Retina (tissue), 1 donor: ENCODE measurements at places on chromosomes 11 and 22.

GRCh38 chr11:128598506-128599150 lies 11.3 kb upstream of the ETS1 start:
- DNase-seq, result no peak

DNA sequence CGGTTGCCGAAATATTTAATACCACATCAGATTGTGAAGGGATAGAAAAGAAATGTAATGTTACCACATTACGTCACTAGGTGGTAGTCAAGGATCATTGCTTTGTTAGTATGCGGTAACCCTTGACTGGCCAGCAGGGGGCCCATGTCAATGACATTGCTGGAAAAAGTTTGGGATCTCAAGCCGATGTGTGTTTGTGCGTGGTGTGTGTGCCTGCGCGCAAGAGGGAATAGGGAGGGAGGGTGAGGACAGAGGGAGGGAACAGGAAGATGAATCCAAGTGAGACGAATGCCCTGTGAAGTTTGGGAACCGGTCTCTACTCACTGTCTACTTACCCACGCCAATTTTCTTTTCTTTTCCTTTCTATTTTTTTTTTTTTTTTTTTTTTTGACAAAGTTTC lies 10.7 kb upstream of the MRGPRX2 start:
- peak; percentile 70 for DNase-seq

- DNase-seq, result no peak
Observed at GRCh38 chr11:64313491-64314145, 3.7 kb downstream of the TRMT112 start.

DNA sequence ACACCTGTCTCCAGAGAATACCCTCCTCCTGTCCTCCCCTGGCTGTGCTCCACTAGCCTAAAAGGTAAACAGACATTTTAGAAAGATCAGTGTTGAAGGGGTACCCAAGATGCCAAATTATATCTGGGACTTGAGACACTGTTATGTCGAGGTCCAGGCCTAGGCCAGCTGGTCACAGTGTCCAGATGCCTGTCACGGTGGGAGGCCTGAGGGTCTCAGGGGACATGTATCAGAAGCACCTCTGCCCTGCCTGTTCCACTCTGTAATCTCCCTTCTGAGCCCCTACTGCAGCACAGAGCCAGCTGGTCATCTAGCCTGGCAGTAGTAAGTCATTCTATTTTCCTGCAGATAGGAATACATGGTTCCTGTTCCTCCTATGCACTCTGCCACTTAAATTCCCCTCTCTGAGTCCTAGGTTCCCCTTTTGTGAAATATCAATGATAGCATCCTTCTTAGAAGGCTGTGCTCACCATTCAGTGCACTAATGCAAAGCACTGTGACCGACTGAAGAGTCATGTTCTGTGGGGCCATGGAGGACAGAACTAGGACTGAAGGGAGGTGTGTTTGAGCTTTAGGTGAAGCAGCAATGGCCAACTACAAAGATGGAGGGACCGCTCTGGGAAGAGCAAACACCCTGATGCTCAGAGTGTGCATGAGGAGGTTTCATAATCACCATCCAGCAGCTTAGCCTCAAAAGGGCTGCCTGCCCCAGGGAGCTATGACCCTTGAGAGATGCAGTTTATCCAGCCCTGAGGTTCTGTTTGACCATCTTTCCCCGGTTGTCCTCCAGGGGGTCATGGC lies 44.8 kb upstream of the TUB start:
- no peak for DNase-seq

DNA sequence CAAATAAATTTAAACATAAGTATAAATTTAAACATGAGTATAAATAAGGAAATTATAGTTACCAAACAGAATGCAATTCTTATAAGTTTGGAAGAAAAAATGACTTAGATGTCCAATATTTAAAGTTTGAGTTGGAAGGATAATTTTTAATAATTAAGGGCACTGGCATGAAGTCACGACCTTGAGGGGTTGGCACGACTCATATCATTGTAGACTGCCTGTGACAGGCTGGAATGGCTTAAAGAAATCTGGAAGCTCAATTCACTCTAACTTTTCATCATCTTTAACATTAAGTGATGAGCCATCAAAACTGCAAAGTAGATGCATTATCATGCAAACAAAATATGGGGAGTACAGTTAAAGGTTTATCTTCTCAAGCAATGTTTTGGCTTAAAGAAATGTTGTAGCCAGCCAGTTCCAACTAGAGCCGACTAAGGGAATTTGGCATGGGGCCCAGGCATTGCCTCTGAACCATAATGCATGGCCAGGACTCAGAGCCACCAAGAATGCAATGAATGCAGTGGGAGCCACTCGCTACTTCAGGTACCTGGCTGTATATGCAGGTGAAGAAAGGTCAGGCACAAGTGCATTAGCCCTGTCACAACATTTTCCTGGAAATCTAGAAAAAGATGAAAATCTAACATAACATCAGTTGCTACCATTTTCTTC lies 33.4 kb downstream of the PGR start:
- DNase-seq, result no peak

DNA sequence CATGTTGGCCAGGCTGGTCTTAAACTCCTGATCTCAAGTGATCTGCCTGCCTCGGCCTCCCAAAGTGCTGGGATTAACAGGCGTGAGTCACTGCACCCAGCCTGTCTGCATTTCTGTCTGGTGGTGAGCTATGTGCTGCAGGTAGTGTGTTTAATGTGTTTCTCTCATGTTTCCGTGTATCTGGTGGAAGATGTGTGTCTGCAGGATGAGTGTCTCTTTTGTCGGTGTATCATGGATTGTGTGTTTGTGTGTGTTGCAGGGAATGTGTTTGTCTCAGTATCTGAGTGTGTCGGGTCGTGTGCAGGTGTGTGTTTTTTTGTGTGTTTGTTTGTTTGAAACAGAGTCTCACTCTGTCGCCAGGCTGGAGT lies 16.1 kb downstream of the SCARF2 start:
- no peak for DNase-seq

GRCh38 chr11:45507916-45508315 lies 157.5 kb downstream of the CHST1 start:
- no peak for DNase-seq

DNA sequence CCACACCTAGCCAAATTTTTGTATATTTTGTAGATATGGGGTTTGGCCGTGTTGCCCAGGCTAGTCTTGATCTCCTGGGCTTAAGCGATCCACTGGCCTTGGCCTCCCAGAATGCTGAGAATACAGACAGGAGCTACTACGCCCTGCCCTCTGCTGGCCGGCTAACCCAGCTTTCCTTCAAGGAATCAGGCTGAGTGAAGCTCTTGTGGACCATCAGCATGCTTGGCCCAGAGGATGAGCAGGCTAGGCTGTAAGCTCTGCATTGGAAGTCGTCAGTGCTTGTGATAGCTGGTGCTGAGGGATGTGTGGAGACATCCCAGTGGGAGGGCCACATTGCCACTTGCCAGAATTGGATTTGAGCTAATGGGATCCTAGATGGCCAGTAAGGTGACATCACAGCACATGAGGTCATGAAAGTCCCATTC lies 60.6 kb downstream of the MED15 start:
- DNase-seq, result no peak

GRCh38 chr22:34781681-34782080 lies 284.3 kb upstream of the ISX start:
- DNase-seq, result no peak

DNA sequence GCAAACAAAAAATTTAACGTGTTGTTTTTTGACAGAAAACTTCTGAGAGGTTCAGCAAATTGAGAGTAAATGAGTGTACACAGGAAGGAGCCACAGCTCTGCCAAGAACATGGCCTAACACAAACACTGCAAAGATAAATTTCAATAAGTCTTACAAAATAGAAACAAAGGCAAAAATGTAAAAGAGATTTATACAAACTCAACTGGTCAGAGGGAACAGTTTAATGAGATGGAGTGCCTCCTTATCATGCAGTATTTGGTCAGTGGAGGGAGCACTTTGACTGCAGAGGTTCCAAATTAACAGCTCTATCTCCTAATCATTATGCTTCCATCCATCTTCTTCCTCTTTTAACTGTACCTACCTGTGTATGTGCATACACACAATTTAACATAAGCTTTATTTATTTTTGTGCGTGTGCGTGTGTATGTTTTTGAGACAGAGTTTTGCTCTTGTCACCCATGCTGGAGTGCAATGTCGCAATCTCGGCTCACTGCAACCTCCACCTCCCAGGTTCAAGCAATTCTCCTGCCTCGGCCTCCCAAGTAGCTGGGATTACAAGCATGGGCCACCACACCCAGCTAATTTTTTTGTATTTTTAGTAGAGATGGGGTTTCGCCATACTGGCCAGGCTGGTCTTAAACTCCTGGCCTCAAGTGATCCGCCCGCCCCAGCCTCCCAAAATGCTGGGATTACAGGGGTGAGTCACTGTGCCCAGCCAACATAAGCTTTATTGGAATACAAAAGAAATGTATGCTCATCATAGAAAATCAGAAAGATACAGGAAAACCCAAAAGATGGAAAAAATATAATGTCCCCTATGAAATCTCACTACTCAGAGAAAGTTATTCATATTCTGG lies 111.9 kb downstream of the MRTFA start:
- no peak for DNase-seq

DNA sequence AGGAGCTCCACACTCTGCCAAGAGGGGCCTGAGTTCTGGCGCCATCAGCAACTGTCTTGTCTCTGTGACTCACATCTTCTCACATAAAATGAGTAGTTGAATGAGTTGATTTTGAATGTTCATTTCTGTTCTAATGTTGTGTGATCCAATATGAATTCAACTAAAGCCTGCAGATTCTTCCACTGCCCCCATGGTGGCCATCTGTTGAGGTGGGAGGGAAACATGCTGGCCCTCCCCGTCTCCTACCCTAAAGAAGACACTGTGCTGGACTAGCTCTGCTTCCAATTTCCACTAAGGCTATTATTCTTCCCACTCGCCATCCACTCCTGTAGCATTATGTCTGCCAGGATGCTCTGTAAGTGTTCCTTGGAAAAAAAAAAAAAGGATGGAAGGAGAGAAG lies 555.6 kb upstream of the LARGE1 start:
- DNase-seq, result no peak

DNA sequence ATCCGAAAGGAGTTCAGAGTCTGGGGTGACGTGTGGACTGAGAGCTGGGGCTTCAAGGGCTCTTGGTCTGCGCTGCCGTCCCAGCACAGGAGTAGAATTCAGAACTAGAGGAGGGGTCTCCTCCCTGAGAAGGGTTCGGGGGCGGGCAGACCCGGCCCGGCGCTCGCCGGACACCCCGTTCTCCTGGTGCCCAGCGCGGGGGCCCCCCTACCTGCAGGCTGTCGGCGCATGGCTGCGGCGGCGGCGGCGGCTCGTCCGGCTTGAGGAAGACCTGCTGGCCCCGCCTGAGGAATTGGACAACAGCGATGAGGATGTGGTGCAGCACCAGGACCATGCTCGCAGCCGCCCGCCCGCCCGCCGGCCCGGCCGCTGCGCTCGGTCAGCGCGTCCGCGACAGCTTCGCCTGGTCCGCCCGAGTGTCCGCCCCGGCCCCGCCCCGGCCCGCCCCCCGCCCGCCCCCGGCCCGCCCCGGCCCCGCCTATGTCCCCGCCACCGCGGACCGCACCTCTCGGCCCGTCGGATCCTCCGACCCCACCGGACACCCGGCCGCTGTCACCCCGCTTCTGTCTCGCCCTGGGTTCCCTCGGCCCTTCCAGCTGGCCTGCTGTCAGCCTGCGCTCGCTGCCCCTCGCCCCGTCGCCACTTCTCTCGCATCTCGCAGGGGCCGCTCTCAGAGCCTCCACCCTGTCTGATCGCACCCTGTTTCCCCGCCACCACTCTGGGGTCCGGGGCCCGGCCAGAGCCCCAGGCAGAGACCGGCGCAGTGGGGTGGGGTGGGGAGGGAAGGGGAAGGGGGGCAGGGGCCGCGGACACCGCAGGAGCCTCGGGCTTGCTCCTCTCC lies 32.0 kb downstream of the PDE2A start:
- peak; percentile 45 for DNase-seq

- DNase-seq, result no peak
Observed at GRCh38 chr22:44266796-44267760, 45.7 kb downstream of the SHISAL1 start.

DNA sequence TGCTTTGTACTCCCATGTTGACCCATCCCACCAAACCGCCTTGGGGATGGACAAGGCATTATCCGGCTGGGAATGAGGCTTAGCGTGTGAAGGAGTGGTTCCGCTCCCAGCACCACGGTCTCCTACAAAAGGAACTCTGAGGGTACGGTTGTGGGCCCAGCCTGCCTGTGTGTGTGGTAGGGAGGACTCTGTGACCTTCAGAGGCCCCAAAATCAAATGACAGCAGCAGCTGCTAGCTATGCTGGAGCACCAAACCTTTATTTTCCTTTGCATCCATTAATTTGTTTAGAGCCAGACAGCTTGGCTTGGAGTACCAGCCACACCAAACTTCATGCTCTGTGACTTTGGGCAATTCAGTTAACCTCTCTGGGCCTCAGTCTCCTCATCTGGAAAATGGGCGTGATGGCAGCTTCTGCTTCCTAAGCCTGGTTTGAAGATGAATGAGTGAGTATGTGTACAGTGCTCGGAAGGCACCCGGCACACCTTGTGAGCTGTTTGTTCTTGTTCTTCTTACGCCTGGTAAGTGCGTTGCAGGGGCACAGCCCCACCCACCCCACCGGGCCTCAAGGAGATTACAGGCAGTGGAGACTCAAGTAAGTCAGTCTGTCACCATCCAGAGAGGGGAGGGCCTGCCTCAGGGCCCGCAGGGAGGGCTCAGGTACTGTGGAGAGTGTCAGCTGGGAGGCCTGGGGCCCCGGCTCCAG lies 25.3 kb downstream of the MB start:
- DNase-seq, result no peak

DNA sequence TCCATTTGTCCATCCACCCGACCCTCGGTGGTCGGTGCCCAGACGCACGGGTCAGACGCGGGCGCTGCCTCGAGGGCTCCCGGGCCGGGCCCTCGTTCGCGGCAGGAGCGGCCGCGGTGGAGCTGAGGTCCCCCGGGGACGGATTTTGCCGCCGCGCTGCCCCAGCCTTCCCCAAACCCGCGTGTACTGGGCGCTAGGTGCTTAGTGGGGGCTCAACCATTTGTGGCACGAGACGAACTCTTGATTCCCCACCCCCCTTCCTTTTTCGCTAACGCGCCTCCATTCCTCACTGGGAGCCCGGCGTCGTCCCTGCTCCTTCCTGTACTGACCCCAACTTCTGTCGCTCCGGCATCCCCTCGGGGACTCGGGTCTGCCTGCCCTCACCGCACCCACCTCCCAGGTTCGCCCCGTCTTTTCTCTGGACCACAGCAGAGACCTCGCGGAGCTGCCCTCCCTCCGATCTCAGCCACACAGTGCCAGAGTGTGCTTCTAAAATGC lies 789 bp upstream of the CBX7 start:
- DNase-seq, result no peak
